ENCODE measurements at places on chromosomes 13 and 19.

DNA sequence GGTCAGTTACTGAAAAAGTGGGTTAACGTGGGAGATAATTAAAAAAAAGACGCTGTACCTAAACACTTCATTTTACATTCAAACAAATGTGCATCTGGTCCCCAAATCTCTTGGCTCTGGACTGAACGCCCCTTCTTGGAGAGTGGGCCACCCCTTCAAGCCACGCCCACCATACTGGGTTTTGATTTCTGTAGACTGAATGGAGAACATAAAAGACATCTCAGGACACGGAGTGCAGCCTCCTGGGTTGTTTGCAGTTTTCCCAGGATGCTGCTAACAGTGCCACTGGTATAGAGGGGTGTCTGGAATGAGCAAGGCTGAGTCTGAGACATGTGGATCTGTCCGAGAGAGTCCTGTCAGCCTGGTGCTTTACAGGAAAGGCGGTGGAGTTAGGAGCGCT lies 10.6 kb downstream of the TFDP1 start:
- DNase-seq: peak; percentile 30

DNA sequence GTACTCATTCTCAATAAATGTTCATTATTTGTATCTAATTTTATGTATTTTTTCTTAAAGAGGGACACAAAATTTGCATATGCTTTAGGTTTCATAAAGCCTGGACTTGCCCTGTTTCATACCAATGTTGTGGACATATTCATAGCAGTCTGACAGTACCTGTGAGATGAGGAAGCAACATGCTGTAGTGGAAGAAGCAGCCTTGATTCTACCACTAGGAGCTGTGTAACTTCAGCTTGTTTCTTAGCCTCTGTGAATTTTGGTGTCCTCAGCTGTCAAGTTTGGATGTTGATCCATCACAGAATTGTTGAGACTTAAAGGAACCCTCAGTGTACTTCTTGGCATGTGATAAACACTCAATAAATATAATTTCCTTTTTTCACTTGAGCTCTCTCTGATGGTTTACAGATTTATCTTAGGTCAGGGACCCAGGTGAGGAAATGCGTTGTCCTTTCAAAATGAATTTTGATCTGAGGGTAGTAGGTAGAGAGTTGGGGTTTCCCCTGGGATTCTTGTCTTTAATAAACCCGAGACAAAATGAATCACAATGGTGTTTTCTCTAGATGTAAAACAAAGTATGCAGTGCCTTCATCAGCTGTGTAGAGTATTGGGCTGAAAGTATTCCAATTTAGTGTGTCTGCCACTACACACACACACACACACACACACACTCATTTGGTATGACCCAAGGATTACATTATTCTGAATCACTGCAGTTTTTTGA lies 152.1 kb downstream of the KCNRG start:
- DNase-seq: no peak

GRCh38 chr13:37365496-37365895 lies 233.1 kb downstream of the POSTN start:
- DNase-seq: no peak

DNA sequence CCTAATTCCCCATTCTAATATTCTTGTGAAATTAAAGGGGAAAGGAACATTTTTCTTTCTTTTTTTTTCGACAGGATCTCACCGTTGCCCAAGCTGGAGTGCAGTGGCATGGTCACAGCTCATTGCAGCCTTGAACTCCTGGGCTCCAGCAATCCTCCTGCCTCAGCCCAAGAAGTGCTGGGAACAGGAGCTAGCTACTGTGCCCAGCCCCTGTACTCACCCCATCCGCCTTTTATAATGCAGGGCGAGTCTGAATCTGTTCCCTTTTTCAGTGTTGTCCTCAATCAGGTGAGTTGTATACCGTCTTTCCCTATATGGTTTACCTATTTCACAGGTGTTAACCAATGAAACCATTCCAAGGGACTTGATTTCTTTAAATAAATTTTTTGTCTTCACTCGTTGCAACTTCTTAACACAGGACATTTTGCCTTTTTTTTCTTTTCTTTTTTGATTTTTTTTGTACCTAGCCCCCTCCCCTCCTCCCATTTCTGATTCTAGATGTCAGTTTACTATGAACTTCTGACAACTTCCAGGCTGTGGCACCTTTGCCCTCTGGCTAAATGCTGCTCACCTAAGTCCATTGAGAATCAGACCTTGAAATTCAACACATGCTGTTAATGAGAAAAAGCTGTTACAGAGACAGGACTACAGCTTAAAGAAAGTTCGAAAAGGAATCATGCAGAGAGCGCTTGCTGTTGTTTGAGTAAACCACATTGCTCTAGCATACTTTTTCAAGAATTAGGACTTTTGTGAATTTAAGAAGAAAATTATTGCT lies 562.1 kb upstream of the KLF12 start:
- DNase-seq: no peak

DNA sequence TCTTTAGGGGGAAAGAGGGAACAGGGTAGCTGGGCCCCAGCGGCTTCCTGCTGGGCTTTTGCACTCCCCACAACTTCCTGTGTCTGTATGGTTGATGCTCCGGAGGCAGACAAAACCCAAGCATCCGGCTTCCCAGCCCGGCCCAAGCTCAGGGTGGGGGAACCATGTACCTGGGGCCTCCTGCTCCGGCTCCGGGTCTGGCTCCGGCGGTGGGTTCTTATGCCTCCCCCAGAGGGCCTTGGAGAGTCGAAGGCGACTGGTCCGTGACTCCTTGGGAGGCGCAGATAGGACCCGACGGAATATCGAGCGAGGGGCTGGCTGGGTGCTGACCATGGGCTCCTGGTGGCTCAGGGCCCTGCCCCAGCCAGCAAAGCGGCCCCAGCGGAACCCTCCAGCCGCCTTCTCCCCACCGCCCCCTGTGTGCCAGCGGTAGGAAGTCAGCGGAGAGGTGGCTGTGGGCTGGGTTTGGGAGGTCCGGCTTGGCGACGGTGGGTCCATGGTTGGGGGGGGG lies 428 bp downstream of the RASAL3 start:
- DNase-seq: peak; percentile 89

GRCh38 chr13:114203536-114203935 lies 24.5 kb downstream of the CFAP97D2 start:
- no peak for DNase-seq

- no peak for DNase-seq
These were observed 181.1 kb downstream of the FGF14 start for GRCh38 chr13:102220681-102221228.

GRCh38 chr19:2209408-2209807 lies 26.7 kb downstream of the PLEKHJ1 start:
- DNase-seq: no peak

- DNase-seq: no peak
These were observed 1.1 kb downstream of the ZNF570 start for GRCh38 chr19:37470216-37470615.

- peak; percentile 68 for DNase-seq
These were observed 6.2 kb downstream of the MRPS31 start for GRCh38 chr13:40764587-40765403.

DNA sequence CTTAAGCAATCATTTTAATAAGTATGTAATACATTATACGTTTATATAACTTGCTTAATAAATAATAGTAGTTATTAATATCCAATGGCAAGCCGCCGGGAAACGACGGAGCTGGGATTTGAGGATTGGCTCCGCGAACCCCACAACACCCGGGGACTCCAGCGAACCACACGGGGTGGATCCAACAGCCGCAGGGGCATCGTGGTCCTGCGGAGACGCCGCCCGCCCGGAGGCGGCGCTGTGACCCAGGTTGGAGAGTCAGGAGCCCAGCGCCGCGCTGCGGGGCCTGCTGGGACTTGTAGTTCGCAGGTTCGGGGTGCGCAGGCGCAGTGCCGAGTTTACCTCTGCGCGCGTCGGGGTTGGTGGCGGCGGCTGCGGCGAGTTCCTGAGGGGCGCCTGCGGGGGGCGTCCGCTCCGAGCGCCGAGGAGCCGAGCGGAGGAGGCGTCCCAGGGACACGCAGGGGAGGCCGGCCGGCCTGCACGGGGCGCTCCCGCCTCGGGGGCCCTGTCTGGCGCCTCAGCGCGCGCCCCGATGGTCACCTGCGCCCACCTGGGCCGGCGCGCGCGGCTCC lies at the start of gene ZNF554:
ZNF554 (plus strand) TSS at position 329 of the 572 bp plus-strand sequence; CDS start at position 533, 204 bp downstream.
- peak; percentile 99 for DNase-seq

DNA sequence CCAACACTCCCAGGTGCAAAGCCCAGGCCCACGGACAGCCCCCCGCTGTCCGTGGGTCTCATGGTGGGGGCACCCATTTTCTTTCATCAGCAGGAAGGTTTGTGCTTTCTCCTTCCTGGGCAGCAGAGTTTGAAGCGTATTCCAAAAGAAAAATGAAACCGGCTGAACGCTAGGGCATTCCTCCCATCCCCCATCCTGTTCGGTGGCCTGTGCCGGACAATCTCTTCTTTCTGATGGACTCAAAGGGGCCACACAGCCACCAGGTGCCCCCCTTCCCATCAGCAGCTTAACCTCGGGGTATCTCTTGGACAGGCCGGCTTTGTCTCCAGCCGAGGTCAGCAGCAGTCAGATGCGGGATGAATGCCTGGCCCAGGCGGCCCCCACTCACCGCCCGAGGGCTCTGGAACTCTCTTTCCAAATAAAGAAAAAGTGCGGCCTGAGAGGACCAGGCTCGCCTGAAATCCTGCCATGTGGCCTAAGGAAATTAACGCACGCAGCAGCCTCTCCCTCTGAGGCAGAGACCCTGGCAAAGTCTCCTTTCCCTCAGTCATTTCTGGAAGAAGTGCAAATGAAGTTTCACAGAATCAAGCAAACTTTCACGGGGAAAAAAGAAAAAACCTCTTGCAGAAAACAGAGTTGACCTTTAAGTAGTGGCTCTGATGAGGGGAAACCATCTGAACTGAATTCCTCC lies 67.8 kb downstream of the RASA3 start:
- peak; percentile 71 for DNase-seq

GRCh38 chr13:112242777-112243176 lies 133.4 kb upstream of the SPACA7 start:
- DNase-seq: peak; percentile 32

- no peak for DNase-seq
These were observed 8.7 kb upstream of the INSL3 start for GRCh38 chr19:17829855-17830566.

DNA sequence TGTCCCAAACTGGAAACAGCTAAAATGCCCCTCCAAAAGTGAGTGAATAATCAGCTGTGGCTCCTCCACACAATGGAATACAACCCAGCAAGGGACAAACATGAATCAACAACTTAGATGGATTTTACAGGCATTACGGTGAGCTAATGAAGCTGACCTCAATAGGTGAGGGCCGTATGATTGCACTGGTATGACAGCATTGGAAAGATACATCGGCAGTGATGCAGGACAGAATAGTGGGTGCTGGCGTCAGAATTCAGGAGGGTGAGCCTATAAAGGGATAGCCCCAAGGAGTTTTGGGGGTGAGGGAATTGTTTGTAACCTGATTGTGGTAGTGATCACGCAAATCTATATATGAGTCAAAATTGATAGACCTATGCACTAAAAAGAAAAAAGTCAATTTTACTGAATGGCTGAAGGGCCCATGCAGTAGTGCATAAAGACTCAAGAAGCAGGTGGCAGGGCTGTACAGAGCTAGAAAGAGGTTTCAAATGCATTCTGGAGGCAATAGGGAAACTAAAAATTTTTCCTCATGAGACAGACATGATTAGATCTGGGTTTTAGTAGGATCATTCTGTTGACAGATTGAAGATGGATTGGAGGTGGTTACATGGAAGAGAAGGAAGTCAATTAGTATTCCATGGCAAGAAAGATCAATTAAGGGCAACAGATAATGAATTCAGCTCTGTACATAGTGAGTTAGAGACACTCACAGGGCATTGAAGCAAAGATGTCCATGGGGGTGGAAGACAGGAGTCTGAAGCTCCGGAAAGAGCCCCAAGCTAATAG lies 90.8 kb downstream of the IRS2 start:
- DNase-seq: no peak

DNA sequence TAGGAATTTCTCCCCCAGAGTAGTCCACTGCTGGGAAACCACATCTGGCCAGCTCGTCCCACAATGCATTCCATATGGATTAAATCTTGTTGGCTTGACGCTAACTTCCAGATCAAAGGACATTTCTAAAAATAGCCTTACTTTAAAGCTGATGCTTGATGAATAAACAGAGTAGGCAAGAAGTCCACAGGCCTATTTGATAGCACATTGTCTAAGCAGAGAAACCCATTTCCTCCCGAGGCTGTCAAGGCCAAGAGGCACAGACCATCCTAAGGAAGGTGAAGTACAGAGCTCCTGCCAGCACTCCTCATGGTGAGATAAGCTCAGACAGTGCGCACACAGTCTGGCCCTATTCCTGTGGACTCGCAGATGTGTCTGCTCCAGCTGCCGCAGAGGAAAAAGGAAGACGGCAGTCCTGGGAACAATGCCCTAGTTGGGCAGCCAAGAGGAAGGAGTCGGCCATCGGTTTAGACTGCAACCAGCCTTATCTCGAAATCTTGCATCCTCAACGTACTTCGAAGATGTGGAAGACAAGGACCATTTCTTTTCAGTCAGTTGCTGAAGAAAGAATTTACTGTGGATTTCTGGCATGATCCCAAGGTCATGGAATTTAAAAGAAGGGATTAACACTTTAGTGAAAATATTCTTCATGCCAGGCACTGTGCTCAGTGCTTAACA lies 156.8 kb downstream of the RGCC start:
- DNase-seq: no peak

GRCh38 chr13:93201992-93202558 lies 24.5 kb upstream of the GPC6 start:
- DNase-seq: no peak

- no peak for DNase-seq
These were observed 4.7 kb downstream of the ADGRE3 start for GRCh38 chr19:14669940-14670339.
